ENCODE measurements at places on chromosomes 4 and X. TPM values are rescaled to one million over a fixed set of nuclear protein-coding genes. Genes with fewer than 3 reads are reported as not detected.

DNA sequence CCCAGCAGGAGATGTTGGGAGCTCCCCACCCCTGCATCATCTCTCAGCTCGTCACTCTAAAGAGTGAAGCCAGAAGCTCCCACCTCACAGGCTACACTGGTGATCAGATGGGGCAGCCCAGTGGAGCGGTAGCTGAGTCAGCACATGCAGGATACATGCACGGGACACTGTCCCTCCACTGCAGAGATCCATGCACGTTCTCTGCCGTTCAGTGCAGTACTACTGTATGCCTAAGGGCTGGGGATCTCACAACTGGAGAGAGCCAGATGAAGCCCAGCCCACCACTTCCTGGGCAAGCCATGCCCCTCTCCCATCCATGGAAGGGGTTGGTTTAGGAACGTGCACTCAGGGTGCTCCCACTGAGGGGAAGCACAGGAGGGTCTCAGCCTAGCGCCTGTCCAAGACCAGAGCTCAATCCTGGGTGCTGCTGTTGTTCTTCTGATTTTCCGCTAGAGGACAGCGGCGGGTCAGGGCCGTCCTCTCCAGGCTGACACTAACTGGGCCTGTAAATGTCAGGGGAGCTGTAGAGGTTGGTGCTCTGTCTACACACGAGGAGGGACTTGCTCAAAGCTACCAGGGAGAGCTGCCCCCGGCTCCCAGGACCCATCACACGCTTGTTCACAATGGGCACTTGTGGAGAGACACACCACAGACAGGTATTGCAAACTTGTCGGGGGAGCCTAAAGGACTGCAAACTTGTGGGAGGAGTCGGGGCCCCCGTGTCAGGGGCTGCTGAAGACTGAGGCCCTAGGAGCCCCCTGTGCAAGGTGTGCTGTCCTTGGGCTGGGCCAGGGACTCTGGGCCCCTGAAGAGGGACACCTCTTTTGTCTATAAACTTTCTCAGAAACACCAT lies 18.2 kb upstream of the ABLIM2 start:
- peak; percentile 42 for DNase-seq

GRCh38 chr4:144955104-144955503 lies 142.9 kb downstream of the ANAPC10 start:
- no peak for DNase-seq

DNA sequence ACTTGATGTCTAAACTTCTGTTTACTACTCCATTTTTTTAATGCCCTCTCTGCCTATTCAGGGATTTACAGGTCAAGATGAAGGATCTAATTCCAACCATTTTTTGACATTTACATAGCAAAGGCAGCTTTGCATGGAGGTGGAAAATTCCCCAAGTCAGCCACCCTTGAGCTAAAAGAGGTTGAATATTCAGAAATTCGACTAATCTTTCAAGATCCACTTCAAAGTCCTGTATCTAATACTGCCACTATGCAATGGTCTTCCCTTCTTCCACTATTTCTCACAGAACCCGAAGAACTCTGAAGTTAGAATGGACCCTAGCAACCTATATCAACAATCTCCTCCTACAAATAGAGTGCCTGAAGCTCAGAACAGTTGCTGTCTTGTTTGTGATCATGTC lies 21.6 kb downstream of the CFAP97 start:
- no peak for DNase-seq

GRCh38 chrX:103063918-103064434 lies at the start of gene BEX1:
TSS of gene BEX1 (minus strand) at chrX:103064171. CDS start at chrX:103063274, 897 bp downstream.
- peak; percentile 77 for DNase-seq

DNA sequence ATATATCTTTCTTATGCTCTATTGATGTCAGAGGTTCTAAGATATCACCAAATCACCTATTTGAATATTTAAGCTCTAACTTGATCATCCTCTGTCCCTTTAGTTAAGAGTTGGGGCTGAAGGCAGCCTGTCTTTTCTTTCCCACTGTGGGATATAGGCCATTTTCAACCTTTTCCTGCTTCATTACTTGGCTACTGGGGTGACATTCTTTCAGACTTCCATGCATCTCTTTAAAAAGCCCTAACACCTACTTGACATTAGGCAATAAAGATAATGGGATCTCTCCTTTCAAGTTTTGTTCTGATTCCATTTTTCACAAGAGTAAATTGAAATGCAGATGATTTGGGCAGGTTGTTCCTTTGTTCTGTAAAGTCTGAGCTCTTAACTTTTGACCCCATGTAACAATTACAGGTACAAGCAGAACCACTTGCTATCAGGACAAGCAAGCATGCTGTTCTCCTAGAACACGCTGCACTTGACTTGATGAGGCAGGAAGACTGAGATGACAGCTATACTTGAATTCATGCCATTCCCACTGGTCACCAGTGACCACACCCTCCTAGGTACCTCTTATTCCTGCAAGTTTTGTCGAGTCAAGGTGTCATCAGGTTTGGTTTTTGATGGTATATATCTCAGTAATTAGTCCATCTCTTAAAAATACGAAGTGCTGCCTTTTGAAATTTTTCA lies 18.2 kb downstream of the HOPX start:
- no peak for DNase-seq

Gene AFP
- total RNA-seq, result 2.9 TPM

Gene GAGE12E
- not detected for total RNA-seq

- DNase-seq, result no peak
Observed at GRCh38 chr4:130210864-130211263, 1114.9 kb downstream of the C4orf33 start.

Gene RAB9B
- 0.37 TPM for total RNA-seq

GRCh38 chr4:185211641-185212040 lies 2.2 kb downstream of the SNX25 start:
- no peak for DNase-seq

Gene CCSER1
- total RNA-seq, result 21.0 TPM

DNA sequence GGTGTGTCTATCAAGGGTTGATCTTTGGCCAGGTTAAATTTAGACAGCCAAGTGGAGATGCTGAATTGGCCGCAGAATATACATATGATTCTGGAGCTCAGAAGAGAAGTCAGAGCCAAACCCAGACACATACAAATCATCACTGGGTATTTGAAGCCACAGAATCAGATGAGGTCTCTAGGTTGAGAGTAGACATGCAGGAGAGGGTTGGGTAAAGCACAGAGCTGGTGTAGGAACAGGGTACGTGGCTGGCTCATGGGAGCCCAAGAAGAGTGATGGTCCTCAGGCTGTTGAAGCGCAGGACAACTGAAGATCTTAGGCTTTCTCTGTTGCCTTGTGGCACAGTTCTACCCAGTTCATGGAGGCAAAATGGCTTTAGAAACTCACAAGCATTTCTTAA lies 37.7 kb downstream of the ADAMTS3 start:
- DNase-seq, result no peak

Data from upper lobe of left lung (tissue), 6 donors.